Spinal cord (tissue), 10 donors: ENCODE measurements at places on chromosomes 6 and 20. TPM values are rescaled to one million over a fixed set of nuclear protein-coding genes. Genes with fewer than 3 reads are reported as not detected.

The XRN2 gene
- 48.5 TPM for polyA plus RNA-seq

- no peaks in the 10 kb centered on the region for H3K36me3 ChIP-seq
- no peak for DNase-seq
- H3K4me1 ChIP-seq, result peaks cover 21% of the 10 kb centered on the region
- H3K4me3 ChIP-seq, result no peak overlapping the region
- H3K27ac ChIP-seq, result peak overlapping the region; percentile 58
- H3K27me3 ChIP-seq, result no peaks in the 10 kb centered on the region
These were observed 12.9 kb upstream of the CCN6 start for GRCh38 chr6:112040956-112041355.

GRCh38 chr6:137122612-137123011 is 50.8 kb downstream of the IL22RA2 start:
- no peaks in the 10 kb centered on the region for H3K36me3 ChIP-seq
- H3K4me1 ChIP-seq, result no peaks in the 10 kb centered on the region
- no peaks in the 10 kb centered on the region for H3K27me3 ChIP-seq
- H3K4me3 ChIP-seq, result no peak overlapping the region
- no peak overlapping the region for H3K27ac ChIP-seq
- DNase-seq, result no peak

DNA sequence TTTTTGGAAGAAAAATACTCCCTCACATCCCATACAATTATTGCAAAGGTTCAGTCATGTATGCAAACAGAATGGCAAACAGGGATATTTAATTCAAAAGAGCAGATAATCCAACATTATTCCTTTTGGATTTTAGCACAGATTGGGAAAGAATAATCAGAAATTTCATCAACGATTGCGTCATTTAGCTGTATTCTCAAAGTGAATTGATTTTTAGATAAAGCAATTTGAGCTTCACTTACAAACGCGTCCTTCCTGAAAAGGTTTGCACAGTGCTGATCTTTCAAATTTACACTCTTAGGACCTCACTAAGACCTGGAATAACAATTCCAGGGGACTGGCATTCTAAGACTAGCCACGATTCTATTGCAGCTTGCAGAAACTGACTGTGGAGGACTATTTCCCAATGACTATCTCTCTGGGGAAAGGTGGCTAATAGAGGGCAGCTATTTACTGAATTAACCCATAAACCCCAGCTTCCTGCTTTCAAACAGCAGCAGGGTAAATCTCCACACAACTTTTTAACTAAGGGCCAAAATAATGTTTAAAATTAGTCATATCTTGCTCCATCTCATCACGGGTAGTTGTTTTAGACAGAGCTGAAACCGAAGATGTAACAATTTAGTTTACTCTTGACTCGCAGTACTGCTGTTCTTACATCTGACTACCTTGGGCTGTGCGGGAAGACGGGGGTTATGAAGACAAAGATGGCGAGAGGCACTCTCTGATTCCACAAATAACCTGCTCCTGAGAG is 131.2 kb upstream of the FAM184A start:
- no peaks in the 10 kb centered on the region for H3K27me3 ChIP-seq
- no peak overlapping the region for H3K4me3 ChIP-seq
- DNase-seq, result no peak
- H3K27ac ChIP-seq, result no peak overlapping the region
- H3K36me3 ChIP-seq, result no peaks in the 10 kb centered on the region

The RAD21L1 gene
- polyA plus RNA-seq, result not detected

GRCh38 chr20:35907017-35907701 is 47.1 kb downstream of the SCAND1 start:
- H3K4me3 ChIP-seq, result no peak overlapping the region
- H3K36me3 ChIP-seq, result peaks cover 6% of the 10 kb centered on the region
- DNase-seq, result no peak
- H3K27ac ChIP-seq, result no peak overlapping the region
- H3K27me3 ChIP-seq, result no peaks in the 10 kb centered on the region
- H3K4me1 ChIP-seq, result no peaks in the 10 kb centered on the region

GRCh38 chr6:1164600-1164999 is 147.3 kb upstream of the FOXQ1 start:
- H3K27me3 ChIP-seq, result no peaks in the 10 kb centered on the region
- H3K27ac ChIP-seq, result no peak overlapping the region
- DNase-seq, result no peak
- no peak overlapping the region for H3K4me3 ChIP-seq
- peaks cover 4% of the 10 kb centered on the region for H3K4me1 ChIP-seq
- no peaks in the 10 kb centered on the region for H3K36me3 ChIP-seq

The GNRH2 gene
- 1.8 TPM for polyA plus RNA-seq

GRCh38 chr20:2922957-2923356 is 49.7 kb downstream of the PTPRA start:
- no peaks in the 10 kb centered on the region for H3K27me3 ChIP-seq
- no peak overlapping the region for H3K27ac ChIP-seq
- H3K4me3 ChIP-seq, result no peak overlapping the region
- H3K4me1 ChIP-seq, result no peaks in the 10 kb centered on the region

GRCh38 chr6:131803007-131803769 is 4.6 kb upstream of the ENPP1 start:
- DNase-seq, result no peak
- H3K27ac ChIP-seq, result no peak overlapping the region
- H3K36me3 ChIP-seq, result no peaks in the 10 kb centered on the region
- H3K4me3 ChIP-seq, result no peak overlapping the region
- H3K27me3 ChIP-seq, result peaks cover 4% of the 10 kb centered on the region

DNA sequence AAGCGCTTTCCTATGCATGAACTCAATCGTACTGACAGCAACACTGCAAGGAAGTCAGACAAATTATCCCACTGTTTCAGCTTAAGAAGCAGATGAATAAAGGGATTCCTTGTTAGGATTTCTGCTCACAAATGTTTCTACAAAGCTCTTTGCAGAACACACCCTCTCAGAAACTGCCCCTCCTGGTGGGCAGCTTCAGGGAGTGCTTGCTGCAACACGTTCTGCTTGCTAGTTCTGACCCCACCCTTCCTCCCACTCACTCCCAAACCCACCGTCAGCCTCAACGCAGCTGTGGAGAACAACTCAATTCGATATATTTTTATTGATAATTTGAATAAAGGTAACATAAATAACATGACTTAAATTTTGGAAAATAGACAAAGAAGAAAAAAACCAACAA is 250.8 kb upstream of the PRDM1 start:
- no peaks in the 10 kb centered on the region for H3K4me1 ChIP-seq
- H3K27me3 ChIP-seq, result no peaks in the 10 kb centered on the region
- no peak overlapping the region for H3K4me3 ChIP-seq
- no peaks in the 10 kb centered on the region for H3K36me3 ChIP-seq

DNA sequence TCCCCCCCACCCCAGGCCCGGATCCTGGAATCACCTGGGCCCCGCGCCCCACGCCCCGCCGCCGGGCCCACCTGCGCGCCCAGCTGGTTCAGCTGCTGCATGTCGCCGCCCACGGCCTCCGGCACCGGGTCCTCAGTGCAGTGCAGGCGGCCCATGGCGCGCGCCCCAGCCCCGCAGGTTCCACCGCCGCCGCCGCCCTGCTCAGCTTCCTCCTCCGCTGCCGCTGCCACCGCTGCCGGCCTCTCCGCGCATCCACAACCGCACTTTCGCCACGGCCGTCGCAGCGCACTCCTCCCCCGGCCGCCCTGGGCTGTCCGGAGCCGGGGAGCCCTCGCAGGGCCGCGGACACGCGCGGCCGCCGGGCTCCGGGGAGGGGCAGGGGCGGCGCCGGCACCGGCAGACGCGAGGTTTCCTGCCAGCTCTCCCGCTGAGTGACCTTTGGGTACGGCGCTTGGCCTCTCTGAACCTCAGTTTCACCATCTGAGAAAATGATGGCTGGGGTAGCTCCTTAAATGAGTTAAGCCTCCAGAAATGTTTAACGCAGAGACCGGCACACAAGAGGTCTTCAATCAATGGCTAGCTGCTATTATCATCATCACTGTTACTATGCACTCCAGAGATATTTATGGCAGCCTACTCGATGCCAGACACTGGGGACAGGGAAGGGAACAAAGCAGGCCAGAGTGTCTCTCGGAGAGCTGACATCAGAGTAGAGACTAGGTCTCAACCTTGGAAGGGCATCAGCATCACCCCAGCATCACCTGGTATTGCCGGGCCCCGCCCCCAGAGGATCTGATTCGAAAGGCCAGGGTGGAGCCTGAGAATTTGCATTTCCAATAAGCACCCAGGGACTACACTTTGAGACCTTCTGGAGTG is at the start of gene COMMD7:
Gene COMMD7, minus strand, starts transcription at position 231 of the 876 bp plus-strand sequence. Its CDS starts 76 bp downstream, at position 155.
- peaks cover 20% of the 10 kb centered on the region for H3K4me1 ChIP-seq
- H3K4me3 ChIP-seq, result peak within 1 kb of the TSS; percentile 62
- H3K27ac ChIP-seq, result peak within 1 kb of the TSS; percentile 4
- peaks cover 5% of the 10 kb centered on the region for H3K36me3 ChIP-seq

The KCNB1 gene
- polyA plus RNA-seq, result 13.2 TPM

DNA sequence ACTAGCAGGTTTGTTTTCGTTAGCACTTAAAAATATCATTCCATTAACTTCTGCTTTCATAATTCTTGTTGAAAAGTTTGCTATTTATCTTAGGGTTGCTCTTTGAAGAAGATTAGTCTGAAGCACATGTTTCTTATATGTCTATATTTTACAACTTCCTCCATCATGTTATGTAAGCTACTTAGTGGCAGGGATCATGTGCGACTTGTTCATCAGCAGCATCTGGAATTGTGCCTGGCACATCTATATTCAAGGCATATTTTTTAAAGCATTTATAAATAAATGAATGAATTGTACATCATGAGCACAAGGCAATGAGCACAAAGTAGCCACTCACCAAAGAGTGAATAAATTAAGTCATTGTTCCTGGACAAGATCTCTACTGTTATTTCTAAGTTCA is 187.2 kb upstream of the COL21A1 start:
- no peak overlapping the region for H3K27ac ChIP-seq
- H3K27me3 ChIP-seq, result no peaks in the 10 kb centered on the region
- no peak overlapping the region for H3K4me3 ChIP-seq
- no peaks in the 10 kb centered on the region for H3K4me1 ChIP-seq

DNA sequence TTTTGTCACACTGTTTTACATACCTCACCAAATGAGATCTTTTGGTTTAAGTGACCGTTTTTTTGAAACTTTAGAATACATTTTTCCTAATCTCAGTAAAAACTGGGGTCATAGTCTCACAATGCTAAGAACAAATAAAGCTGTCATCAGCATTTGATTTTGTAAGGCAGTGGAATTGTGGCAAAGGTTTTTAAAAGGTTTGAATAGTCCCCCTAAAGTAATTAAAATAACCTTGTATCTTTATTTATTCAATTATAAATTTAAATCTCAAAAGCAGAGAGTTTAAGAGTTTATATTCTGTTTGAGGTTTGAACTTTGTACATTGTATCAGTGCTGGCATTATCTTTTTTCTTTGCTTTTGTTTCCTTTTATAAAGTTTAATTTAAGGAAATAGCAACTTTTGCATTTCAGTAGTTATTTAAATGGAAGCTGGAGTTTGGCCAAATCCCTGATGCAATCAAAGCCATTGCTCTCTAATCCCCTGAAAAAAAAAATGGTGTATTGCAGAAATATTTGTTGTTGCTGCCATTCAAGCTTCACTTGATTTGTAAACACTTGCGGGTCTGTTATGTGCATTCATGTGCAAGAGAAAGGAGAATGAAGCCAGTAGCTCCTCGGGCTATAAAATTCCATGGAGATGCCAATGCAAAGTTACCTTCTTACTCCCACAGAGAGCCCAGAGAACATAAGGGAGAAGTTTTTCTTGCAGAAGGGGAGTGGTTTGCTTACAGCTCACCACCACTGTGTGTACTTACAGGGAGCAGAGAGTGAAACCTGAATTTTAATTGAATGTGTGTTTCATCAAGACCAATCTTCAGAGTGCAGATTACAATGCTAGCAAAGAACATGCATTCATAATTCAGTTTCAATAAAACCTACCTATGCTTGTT is 391.8 kb downstream of the ARHGAP18 start:
- H3K36me3 ChIP-seq, result no peaks in the 10 kb centered on the region
- H3K4me1 ChIP-seq, result no peaks in the 10 kb centered on the region
- DNase-seq, result no peak
- no peaks in the 10 kb centered on the region for H3K27me3 ChIP-seq

The ZSCAN23 gene
- polyA plus RNA-seq, result 5.5 TPM

DNA sequence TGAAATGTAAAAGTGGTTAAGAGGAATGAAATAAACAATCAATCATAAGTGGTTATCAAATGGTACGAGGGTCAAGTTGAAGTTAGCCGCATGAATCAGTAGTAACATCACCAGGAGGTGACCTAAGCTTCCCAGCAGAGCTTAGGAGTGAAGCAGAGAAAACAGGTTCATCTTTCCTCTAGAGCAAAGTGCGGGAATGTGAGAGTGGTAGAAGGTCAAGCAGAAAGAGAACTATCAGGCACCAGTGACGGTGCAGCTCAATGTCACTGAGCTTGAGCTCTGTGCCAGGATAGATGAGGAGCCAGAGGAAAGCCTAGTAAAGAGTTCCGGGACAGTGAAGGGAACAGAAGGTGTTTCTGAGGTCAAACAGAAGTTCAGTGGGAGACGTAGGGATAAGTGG is 20.8 kb upstream of the TNFAIP3 start:
- H3K27ac ChIP-seq, result no peak overlapping the region
- H3K36me3 ChIP-seq, result no peaks in the 10 kb centered on the region
- no peak overlapping the region for H3K4me3 ChIP-seq
- H3K27me3 ChIP-seq, result no peaks in the 10 kb centered on the region

DNA sequence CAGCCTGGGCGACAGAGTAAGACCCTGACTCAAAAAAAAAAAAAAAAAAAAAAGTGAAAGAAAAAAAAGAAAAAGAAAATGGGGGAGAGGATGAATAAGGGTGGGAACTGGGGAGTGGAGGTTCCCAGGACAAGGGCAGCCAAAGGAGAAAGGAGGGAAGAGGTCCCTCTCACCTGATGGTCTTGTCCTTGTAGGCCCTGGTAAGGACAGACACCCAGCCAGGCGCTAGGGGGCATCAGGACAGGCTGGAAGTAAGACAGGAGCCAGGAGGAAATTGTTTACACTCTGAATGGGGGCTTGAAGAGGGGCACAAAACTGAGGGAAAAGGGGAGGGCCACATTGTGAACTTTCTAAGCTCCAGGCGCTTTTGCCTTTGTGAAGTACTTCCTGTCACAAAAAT is 2.3 kb upstream of the ALDH5A1 start:
- DNase-seq, result no peak
- H3K27me3 ChIP-seq, result no peaks in the 10 kb centered on the region
- H3K4me1 ChIP-seq, result peaks cover 11% of the 10 kb centered on the region

- DNase-seq, result peak; percentile 91
- no peaks in the 10 kb centered on the region for H3K27me3 ChIP-seq
- peak overlapping the region; percentile 86 for H3K27ac ChIP-seq
- peak overlapping the region; percentile 12 for H3K4me3 ChIP-seq
- no peaks in the 10 kb centered on the region for H3K36me3 ChIP-seq
These were observed 3.1 kb downstream of the GABRR2 start for GRCh38 chr6:89311853-89312531.

GRCh38 chr6:149359440-149359839 is 40.6 kb upstream of the SUMO4 start:
- H3K36me3 ChIP-seq, result no peaks in the 10 kb centered on the region
- H3K27me3 ChIP-seq, result no peaks in the 10 kb centered on the region
- DNase-seq, result no peak
- H3K4me3 ChIP-seq, result no peak overlapping the region

The TFAP2C gene
- polyA plus RNA-seq, result 0.17 TPM
